ENCODE measurements at places on chromosomes 3 and 15.

DNA sequence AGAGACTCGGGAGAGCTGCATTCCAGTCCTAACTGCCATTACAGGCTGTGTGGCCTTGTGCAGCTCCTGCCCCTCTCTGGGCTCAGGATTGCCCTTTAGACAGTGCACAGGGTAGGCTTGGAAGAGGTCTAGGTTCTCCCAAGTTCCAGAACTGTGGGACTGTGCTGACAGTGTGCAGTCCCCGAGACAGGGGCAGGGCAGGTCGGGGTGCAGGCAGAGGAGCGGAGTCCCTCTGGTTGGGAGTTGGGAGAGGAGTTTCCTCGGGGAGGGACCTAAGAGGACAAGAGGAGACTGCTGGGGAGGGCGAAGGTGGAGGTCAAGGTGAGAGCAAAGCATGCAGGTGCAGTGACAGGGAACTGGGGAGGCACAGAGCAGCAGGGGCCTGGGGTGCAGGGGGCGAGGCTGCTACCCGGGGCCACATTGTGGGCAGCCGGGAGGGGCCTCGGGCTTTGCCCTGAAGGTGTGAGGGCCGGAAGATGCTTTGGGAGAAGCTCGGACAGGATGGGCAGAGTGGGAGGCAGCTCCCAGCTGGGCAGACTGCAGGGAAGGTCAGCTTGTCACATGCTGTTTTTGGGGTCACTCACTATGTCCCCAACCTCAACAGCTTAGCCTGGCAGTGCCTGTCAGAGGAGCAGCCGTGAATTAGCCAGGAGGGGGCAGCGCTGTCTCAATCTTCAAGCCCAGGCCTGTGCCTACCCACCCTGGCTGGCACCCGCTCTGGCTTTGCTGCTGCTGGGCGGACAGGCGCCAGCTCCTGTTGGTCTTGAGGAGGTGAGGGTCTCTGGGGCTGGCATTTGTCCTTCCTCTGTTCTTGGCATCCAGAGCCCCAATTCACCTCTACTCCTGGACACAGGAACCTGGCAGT, 15.4 kb upstream of the CSPG4 start:
- DNase-seq: no peak

DNA sequence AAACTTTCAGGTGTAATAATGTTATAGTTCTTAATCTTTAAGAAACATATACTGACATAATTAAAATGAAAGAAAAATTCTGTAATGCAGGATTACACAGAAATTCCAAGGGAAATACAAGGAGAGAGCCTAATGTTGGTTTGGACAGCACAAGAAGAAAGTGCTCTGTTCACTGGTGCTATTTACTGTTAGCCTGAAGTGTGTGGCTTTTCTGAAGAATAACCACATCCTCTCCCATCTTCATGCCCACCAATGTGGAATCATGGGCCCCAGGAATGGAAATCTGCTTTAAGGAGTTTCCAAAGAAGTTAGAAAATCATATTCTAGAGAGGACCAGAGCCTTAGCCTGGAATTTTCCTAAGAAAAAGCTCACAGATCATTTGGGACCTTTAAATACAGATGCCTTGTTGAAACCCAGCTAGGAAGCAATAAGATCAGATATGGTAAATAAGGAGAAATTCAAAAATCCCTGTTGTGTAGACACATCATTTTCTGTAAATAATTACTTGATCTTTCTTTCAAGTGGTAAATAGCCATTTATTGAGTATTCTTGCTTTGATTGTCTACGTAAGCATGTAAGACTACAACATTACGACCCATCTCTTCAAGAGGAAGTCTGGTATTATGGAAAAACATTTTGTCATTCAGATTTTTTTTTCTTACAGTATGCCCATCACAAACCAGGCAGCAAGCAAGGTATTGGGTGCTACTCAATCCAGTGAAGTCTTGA, 10.3 kb upstream of the USP50 start:
- no peak for DNase-seq

GRCh38 chr15:34841262-34841725, 45.9 kb upstream of the ACTC1 start:
- DNase-seq: peak; percentile 23

GRCh38 chr3:52290596-52291507, 3.2 kb downstream of the GLYCTK start:
- DNase-seq: no peak

- no peak for DNase-seq
Observed at GRCh38 chr3:61892891-61893290, 331.5 kb downstream of the PTPRG start.

DNA sequence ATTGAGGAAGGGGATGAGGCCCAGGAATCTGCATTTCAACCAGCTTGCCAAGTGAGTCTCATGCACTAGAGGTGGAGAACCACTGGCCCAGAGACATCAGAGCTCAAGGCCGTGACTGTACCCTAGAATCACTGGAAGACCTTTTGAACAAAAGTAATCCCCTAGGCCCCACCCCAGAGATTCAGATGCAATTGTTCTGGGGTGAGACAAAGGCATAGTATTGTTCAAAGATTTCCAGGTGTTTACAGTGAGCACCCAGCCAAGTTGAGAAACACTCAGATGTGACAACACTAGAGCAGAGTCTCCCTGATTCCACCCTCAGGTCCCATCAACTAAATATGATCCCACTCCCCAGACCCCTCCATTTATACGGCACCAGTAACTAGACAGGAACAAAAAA, 290.3 kb upstream of the TLE3 start:
- DNase-seq: no peak

- DNase-seq: no peak
Observed at GRCh38 chr15:78067328-78068228, 9.9 kb downstream of the TBC1D2B start.

DNA sequence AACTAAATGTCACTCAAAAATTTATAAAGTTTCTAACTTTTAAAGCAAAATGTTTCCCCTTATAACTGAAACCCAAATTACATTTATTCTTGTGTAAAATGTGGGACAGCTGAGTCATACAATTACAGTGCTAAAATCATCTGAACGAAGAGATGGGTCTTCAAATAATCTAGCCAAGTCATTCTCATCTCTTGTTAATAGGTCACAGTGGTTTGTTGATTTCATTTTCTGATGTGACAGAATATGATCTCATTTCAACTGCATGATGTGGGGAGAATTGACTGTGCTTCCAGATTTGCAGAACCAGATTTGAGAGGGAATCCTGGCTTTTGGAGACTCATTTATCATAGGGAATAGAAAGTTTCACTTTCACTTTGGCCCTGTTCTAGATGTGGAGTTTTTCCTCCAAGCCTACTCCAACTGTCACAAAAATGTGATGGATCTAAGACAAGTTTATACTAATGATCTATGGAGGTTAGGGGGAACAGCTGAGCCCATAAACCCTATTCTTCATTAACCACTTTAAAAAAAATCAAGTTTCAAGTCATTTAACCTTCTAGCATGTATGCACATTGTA, 685.0 kb downstream of the PDCD6IP start:
- no peak for DNase-seq

DNA sequence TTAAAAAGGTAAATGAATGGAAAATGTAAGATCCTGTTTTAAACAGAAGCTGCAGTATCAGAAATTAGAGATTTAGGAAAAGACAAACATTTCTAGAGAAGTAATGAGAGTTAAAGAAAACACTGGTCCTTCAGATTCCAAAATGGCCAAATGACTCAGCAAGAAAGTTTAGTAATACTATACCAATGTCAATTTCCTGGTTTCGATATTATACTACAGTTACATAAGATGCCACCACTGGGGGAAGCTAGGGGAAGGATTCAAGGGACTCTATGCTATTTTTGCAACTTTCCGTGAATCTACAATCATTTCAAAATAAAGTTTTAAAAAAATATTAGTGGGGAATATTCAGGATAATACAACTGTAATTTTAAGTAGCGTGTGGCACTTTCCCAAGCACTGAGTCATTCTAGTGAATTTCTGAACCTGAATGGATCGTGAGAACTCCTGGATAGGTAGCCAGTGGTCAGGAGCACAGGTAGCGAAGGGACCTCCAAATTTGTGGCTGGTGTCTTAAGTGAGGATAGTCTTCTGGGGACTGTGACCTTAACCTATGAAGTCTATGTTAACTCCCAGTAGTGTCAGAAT, 37.6 kb downstream of the TMCC1 start:
- DNase-seq: peak; percentile 47

DNA sequence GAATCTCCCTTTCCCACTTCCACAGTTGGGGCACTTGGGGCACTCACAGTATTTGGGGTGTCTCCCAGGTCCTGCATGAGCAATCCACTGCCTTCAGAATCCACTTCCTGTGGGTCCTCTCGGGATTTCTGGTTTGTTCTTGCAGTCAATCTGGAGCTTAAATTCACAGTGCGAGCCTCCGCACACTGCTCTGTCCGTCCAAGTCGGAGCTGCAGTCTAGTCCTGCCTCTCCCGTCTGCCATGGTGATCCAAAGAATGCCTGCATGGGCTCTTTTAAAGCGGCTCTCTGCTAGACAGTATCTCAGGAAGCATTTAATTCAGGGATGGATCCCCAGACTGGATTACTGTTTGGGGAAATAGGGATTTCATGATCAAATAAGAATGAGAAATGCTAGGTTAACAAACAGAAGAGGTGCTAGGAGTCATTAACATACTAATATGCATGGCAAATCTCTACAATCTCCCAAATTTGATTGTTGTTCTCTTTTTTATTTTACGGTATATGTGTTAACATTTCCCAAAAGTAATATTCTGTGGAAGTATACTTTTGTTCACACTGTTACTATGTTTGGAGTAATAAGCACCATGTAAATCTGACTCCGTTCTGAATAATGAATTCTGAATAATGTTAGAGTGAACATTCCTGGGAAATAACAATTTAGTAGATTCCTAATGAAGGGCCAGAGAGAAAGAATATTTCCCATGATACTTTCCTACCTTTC, 142.5 kb downstream of the HCN4 start:
- no peak for DNase-seq

DNA sequence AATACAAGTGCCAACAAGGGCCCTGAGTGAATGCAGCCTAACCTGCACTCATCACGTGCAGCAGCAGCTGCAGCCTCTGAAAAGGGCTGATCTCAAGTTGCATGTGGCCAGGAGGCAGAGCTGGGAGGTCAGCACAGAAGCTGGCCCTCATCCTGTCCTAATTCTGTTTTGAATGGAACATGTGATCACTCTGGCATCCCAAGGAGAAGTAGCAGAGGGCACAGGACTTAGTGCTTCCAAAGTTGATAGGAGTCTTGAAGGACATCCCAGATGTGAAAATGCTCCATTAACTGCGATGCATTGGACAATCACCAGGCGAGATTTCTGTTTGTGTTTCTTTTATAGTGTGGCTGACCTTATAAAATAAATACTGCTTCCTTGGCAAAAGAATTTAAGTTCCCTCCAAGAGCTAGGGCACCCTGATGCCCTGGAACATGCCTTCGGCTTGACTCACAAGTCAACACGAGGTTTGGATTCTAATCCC, 31.6 kb upstream of the STAG1 start:
- DNase-seq: no peak

GRCh38 chr3:178480274-178480673, 56.0 kb upstream of the KCNMB2 start:
- no peak for DNase-seq

DNA sequence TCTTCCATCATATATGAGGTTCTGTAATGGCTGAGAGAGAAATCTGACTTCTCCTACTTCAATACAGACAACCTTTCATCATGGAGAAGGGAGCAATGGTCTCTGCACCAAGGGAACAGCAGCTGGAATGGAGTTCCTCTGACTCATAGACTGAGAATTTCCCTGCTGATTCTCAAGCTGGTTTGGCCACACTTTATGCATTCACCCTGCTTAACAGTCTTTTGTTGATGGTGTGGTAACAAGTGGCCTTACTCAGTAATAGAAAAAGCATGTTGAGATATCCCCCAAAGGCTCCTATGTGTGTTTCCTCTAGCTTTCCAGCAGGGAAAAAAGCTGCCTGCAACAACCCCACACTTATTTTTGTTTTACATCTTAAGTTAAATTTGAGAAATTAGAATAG, 138.1 kb downstream of the GREM1 start:
- DNase-seq: peak; percentile 96

GRCh38 chr3:11452885-11453847, 181.0 kb downstream of the ATG7 start:
- peak; percentile 35 for DNase-seq

DNA sequence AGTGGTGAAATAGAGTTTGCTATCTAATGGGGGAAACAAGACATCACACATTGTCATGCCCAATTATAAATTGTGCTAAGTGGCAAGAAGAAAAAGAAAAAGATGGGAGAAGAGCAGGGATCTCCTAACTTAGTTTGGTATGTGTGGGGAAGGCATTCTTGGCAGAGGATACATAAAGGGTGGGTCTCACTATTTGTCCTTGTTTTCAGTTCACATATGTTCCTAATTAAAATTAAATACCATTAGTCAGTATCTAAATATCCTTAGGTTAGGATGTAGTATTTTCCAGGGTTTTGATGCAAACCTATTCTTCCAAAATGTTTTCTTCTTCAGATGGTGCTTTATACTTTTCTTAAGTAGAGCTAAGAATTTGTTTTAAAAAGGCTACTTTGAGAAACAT, 173.7 kb downstream of the B3GALNT1 start:
- DNase-seq: peak; percentile 25

DNA sequence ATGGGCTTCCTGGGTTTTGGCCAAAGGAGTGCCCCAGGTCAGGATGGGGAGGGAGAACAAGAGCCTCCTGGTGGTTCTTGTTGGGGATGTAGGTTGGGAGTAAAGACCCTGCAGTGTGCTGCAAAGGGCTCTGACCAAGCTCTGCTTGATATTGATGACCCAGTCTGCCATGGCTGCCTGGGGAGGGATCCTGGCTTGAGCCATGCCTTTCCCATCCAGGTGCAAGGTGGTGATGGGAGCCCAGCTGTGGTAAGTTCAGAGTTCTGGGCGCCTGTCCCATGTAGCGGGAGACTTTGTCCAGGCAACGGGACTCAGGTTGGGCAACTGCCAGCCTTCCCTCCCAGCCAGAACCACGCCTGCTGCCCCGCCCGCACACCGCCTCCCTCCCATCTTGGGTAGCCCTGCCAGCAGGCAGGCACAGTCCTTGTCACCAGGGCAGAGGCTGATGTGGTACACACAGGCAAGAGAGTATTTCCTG, 2.6 kb downstream of the GNAI2 start:
- no peak for DNase-seq

- no peak for DNase-seq
Observed at GRCh38 chr15:40845511-40846284, 1.9 kb downstream of the SPINT1 start.
